Skeletal muscle tissue (tissue), 5 donors: ENCODE measurements at places on chromosomes 1 and 21. TPM values are rescaled to one million over a fixed set of nuclear protein-coding genes. Genes with fewer than 3 reads are reported as not detected.

Gene TDRD10
- 1.0 TPM for total RNA-seq

Gene ATP5PF
- 90.3 TPM for total RNA-seq

Gene SUMO3
- 28.7 TPM for total RNA-seq

Gene IARS2
- 78.3 TPM for total RNA-seq

Gene OVAAL
- not detected for total RNA-seq

Gene LCE1B
- not detected for total RNA-seq

Gene RYR2
- total RNA-seq = 5.7 TPM

Gene OR2T33
- total RNA-seq = not detected

Gene SIK1
- total RNA-seq = 3.1 TPM

Gene AMY1B
- total RNA-seq = not detected

Gene RABGAP1L
- 30.3 TPM for total RNA-seq

Gene OLFML2B
- 29.7 TPM for total RNA-seq

Gene SLAMF8
- total RNA-seq = 1.6 TPM

Gene ZNF695
- 0.52 TPM for total RNA-seq

Gene C2CD4D
- total RNA-seq = not detected

Gene TGFB2
- 50.6 TPM for total RNA-seq

Gene RNU1-2
- total RNA-seq = under 0.01 TPM

Gene LRRC52
- total RNA-seq = 0.52 TPM

Gene OR2AK2
- total RNA-seq = not detected

Gene RAP1GAP
- total RNA-seq = 1.0 TPM

Gene SYNJ1
- total RNA-seq = 4.7 TPM

Gene CDK18
- 3.7 TPM for total RNA-seq

Gene PHACTR4
- total RNA-seq = 5.2 TPM

Gene GBP5
- 0.52 TPM for total RNA-seq

Gene NTPCR
- total RNA-seq = 11.0 TPM

Gene CXADR
- 0.52 TPM for total RNA-seq

Gene FCAMR
- not detected for total RNA-seq

Gene CHRM3
- total RNA-seq = 1.6 TPM

Gene OXCT2
- total RNA-seq = not detected

Gene HAO2
- not detected for total RNA-seq

Gene CELA3B
- not detected for total RNA-seq

Gene GJC2
- 1.6 TPM for total RNA-seq

Gene SMPDL3B
- not detected for total RNA-seq

Gene INKA2
- 20.4 TPM for total RNA-seq
